ENCODE measurements at places on chromosomes 5 and 9.

DNA sequence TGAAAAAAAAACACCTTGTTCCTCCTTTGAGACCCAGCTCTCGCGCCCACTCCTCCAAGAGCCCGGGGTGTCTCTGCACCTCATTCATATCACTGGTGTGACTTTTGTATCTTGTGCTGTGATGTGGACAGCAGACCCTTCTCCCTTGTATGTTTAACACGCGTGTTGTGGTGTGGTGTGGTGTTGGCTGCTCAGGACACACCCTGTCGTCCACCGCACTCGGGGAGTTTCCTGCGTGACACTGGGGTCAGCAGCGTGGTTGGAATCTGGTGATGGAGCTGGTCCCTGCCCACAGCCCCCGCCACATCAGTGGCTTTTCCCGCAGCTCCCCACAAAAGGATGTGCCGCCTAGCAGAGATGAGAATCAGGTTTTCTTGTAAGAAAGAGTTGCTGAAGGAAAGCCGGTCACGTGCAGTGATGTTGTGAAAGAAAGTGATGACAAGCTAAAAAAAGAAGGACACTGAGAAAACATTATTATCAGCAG, 61.5 kb downstream of the TENT4A start:
- no peak for DNase-seq

DNA sequence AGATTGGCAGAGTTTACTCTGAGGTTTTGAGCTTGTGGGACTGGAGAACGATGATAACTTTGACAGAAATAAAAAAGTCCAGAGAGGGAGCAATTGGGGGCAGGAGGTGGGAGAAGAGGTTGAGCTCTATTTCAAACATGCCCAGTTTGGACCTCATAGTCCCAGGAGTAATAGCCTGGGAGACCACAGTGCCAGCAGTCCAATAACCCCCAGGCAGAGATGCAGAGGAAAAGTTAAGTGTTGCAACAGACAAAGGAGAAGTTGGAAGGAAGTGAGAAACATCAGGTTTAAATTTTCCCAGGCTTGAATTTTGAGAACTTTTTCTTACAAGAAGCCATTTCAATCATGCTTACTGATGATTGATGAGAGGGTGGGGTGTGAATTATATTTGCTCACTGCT, 117.0 kb upstream of the GHR start:
- DNase-seq, result no peak

- no peak for DNase-seq
Measured at GRCh38 chr5:155270725-155271124, 257.2 kb downstream of the KIF4B start.

DNA sequence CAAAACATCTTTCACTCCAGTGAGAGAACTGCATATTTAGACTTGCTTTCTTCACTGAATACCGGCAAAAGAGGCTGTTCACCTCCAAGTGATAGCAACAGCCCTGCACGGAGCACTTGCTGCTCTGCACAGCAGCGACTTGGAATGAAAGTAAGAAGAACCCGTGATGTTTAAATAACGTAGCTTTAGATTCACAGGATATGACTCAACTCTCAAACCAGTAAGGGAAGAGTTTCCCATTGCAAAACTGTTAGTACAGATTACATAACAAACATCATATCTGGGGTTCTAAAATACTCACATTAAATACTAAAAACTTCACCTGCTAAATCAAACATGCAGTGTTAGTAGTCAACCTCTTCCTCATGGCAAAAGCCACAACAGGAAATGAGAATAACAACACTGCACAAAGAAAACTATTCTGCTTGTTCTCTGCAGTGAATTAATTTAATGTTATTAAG, 203.4 kb downstream of the MCTP1 start:
- peak; percentile 1 for DNase-seq

GRCh38 chr9:22922222-22922621, 475.6 kb downstream of the DMRTA1 start:
- no peak for DNase-seq

GRCh38 chr9:88586452-88586851, 51.5 kb downstream of the NXNL2 start:
- no peak for DNase-seq

- DNase-seq, result no peak
Measured at GRCh38 chr9:79060766-79061165, 511.0 kb upstream of the TLE4 start.

DNA sequence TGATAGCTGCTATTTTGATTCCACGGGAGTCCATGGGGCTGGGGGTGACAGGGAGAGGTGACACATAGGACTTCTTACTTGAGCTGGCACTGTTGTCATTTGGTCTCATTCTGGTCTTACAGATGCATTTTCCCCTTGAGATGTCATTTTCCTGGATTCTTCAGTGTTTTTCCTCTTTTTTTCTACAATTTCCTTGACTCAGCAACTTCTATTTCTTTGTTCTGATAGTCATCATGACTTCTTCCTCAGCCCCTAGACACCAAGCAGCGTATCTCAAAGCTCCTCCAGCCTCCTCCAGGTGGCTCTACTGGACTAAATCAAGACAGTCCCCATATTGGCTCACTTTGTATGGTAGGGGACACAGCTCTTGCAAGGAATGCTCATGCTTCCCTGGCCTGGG, 16.5 kb downstream of the LVRN start:
- DNase-seq, result no peak

DNA sequence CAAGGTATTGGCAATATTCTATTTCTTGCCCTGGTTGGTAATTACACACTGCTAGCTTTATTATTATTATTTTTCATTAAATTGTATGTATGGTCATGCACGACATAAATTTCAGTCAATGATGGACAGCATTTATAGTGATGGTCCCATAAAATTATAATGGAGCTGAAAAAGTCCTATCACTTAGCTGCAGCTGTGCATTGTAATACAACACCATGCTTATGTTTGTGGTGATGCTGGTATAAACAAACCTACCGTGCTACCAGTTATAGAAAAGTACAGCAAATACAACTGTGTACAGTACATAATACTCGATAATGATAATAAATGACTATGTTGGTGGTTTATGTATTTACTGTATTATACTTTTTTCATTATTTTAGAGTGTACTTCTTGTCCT, 65.5 kb downstream of the NR3C1 start:
- DNase-seq, result no peak

GRCh38 chr5:145855763-145856267, 17.0 kb downstream of the GRXCR2 start:
- DNase-seq, result no peak

GRCh38 chr9:112332674-112332976, 794 bp downstream of the PTBP3 start:
- no peak for DNase-seq

- no peak for DNase-seq
Measured at GRCh38 chr5:81207009-81207408, 26.1 kb upstream of the CKMT2 start.

DNA sequence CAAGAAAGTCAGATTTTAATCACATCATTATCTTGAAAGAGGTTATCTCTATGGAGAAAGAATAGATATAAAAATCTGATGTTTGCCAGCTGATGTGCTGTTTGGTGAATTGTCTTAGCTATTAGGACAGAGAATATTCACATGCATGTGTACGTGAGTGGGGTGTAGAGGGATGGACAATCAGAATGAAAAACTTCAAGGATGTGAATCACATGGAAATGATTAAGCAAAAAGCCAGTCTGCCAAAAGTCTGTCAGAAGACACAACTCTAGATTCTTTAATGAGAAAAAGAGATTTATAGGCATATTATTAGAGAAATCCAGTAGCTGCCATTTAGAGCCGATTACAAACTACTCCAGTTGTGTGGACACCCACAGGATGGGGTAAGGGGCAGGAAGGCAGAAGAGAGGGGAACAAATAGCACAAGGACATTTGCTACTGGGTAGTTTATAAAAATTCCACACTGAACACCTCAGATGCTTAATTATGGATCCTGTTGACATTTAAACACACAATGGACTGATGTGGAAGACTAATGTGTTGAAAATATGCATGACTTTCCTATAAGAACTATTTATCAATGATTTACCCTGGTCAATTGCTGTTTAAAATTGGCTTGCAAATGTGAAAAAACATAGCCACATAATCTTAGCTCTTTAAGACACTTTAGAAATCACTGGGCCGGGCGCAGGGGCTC, 127.4 kb downstream of the PTTG1 start:
- no peak for DNase-seq

GRCh38 chr5:142971303-142972013, 201.3 kb downstream of the ARHGAP26 start:
- no peak for DNase-seq

DNA sequence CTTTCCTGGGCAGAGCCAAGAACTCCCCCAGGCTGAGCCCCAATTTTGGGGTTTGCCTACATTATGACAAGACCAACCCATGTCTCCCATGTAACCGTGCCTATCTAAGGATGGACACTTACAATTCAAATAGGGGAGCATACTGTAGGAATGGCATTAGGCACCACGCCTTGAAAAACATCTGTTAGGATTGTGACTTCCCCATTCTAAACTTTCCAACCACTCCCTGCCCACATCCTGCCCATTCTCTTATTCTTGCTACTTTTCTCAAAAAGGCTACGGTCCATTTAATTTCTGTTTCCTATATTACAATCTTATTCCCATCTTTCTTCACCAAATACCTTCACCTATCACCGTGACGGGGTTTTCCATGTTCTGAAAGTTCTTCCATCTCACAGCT, 99.2 kb downstream of the LPAR1 start:
- no peak for DNase-seq

- DNase-seq, result no peak
Measured at GRCh38 chr9:120791161-120791560, 2.1 kb downstream of the FBXW2 start.

DNA sequence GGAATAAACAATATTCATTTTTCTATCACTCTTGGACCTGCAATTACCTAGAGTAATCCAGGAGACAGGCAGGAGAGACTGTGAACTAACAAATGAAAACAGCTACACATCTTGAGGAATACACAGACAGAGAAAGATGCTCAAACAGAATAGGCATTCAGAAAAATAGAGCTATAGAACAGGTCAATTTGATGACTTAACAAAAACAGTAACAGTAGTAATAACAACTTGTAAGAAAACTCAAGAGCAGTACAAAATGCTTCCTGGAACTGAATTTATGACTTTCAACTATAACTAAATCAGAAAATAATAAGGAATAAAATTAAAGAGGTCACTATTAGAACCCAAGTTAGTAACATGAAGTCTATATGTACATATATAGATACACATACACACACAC, 579.3 kb downstream of the TLR4 start:
- no peak for DNase-seq

GRCh38 chr9:112787978-112788377, 37.4 kb downstream of the SNX30 start:
- no peak for DNase-seq

GRCh38 chr9:18544456-18544855, 70.5 kb downstream of the ADAMTSL1 start:
- no peak for DNase-seq

GRCh38 chr5:153485641-153486040, 4.8 kb upstream of the GRIA1 start:
- DNase-seq, result no peak

DNA sequence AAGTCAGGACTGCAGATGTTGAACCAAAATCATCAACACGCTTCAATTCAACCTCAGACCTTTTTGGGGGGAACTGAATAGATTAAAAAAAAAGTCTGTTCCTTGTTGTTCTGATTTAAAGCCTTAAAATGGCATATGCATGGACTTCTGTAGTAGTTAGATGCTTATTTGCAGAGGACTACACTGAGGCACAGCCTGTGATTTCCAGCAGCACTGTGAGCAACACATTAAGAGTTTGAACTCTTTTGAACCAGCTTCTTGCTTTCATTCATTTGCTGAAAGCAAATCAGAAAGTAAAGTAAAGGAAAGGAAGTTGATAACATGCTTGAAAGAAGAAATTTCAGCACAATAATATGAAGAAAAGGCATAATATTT, 60.7 kb upstream of the DMAC1 start:
- no peak for DNase-seq

DNA sequence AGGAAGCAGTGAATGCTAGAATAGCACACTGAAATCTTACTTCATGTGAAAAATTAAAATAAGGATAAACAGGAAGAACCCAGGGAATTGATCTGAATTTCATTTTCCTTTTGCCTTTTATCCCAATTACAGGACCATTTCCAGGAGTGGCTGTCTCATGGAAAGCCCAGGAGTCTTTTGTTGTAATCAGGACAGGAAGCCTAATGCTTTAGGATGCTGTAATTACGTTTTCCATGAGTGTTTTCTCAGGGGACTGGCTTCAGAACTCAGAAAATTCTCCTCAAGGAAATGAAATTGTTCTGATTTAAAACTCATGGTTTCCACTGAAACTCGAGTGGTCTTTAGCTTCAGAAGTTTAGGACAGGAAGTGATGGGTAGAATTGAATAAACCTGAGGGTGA, 56.6 kb upstream of the CAMK4 start:
- no peak for DNase-seq

DNA sequence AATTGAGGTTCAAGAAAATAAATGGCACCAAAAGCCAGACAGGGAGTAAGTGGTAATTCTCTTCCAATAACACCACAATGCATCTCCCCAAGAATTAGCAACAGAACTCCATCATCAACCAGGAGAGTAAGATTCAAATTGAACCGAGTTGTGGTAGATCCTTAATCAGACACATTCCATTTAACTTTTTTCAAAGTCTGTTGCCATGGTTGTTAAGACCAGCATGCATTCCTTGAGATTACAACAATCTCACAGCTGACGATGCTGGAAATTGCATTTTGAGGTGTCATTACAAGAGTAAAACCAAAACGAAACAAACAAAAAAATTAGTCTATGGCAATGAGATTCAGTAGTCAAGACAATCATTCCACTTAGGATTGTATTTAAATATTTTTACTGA, 78.9 kb upstream of the ZNF462 start:
- DNase-seq, result no peak

GRCh38 chr5:142175461-142176142, 67.0 kb downstream of the NDFIP1 start:
- no peak for DNase-seq

GRCh38 chr9:81303658-81304057, 385.7 kb downstream of the TLE1 start:
- DNase-seq, result no peak

GRCh38 chr5:145949474-145949873, 13.1 kb downstream of the SH3RF2 start:
- DNase-seq, result no peak

DNA sequence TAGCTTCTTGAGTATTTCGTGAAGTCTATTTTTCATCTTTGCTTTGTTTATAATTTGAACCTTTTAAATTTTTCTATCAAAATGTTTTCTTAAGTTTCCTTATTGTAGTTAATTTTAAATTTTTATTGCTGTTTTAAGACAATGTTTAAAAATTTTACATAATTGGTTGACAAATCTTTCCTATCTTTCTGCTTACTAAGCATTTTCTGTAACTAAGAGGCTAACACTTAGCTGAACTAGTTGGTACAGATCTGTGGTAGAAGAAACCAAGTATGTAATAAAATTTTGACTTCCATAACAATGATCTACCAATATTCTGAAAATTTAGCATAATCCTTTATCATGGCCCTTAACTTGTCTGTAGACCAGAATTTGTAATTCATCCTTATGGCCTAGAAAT, 32.3 kb upstream of the TNPO1 start:
- no peak for DNase-seq

GRCh38 chr5:133396187-133396741, 216.1 kb downstream of the FSTL4 start:
- no peak for DNase-seq

GRCh38 chr9:23850242-23850689, 24.2 kb upstream of the ELAVL2 start:
- DNase-seq, result no peak

- no peak for DNase-seq
Measured at GRCh38 chr5:149645236-149645635, 63.9 kb downstream of the ARHGEF37 start.
